ENCODE measurements at places on chromosomes 6 and 20.

DNA sequence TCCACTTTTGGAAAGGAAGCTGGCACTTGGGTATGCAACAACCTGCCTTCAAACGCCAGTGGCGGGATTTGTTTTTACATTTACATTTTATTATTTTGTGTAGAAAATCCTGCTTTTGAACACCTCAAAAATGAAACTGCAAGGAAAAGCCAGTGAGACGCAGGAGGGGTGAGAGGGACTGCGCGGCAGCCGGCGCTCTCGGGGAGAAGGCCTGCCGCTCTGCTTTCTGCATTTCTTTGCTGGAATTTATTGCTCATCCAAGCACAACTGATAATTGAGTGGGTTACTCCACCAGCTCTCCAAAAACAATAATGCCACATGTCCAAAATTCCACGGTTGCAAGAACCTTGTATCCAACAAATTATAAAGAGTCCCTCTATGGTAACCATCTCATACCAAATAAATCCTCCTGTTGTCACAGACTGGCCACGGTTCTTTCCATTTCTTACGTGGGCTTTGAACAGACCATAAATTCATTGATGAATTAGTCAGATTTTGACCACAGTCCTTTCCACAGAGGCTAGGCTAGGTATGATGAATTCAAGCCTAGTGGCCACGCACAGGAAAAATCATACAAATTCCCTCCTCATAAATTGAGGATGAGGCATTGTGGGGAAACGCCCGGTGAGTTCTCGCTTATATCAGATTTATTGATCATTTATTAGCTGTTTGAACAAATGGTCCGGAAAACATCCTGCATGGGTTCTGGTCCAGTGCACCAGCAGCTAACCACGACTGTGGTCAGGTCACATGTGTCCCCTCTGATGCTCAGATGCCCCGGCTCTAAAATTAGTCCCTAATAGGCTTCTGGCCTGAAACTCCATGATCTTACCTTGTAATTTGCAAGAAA lies 31.6 kb upstream of the FOXC1 start:
- DNase-seq: no peak

GRCh38 chr20:51265361-51265760 lies 242.5 kb upstream of the KCNG1 start:
- no peak for DNase-seq

GRCh38 chr20:37385176-37385575 lies 39.2 kb downstream of the SRC start:
- DNase-seq: no peak

DNA sequence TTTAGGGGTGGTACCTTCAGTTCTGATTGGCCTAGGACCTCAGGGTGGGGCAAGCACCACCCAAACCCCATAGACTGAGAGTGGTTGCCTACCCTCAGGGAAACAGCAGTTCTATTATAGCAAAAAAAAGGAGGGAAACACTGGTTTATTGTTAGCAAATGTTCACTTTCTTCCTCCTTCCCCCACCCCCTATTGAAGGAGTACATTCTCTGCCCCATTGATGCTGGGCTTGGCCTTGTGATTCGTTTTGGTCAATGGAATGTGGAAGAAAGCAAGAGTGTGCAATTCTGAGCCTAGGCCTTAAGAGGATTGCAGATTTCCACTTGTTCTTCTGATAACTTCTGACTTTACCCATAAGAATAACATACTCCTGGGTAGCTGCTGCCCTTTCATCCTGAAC lies 255.8 kb downstream of the NFATC2 start:
- DNase-seq: no peak

- peak; percentile 27 for DNase-seq
Measured at GRCh38 chr6:14674458-14674857, 556.9 kb downstream of the CD83 start.
